ENCODE measurements at places on chromosomes 1 and 21. TPM values are rescaled to one million over a fixed set of nuclear protein-coding genes. Genes with fewer than 3 reads are reported as not detected.

- DNase-seq = peak; percentile 88
Measured at GRCh38 chr1:156129687-156130577, 15.4 kb downstream of the LMNA start.

- DNase-seq = no peak
Measured at GRCh38 chr1:10838541-10838940, 42.1 kb upstream of the CASZ1 start.

Gene PDC
- total RNA-seq = not detected

DNA sequence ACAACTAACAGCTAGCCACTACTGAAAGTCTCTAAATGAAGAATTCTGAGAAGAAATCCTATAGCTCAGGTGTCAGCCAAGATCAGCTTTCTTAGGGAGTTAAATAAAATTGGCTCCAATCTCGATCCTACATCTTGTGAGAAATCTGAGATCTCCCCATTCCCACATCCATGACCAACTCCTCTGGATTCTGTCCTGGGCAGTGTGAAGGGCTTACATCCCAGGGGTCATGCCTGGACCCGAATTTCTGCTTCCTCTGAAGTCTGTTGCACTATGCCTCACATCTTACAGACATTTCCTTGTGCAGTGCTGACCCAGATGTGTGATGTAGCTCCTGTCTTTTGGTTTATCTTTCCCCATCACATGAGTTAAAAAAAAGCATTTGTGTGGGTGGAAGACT, 4.8 kb upstream of the TNN start:
- no peak for DNase-seq

Gene OR2W3
- total RNA-seq = not detected

- no peak for DNase-seq
Measured at GRCh38 chr1:240099748-240100147, 8.1 kb downstream of the FMN2 start.

DNA sequence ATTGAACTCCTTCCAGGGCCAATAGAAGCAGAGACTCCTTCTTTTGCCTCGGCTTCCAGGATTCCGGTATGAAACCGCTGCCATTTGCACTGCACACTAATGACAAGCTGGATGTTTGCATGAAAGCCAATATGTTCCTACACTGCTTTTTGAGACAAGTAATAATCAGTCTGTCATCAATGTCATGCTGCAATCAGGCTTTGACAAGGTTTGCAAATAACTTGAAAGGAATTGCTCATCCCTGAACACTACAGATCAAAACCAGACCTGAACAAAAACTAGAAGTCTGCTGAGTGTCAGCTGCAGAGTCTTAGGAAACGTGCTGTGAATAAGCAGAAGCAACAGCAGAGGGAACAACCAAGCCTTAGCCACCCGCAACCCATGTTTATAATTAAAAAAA, 720.7 kb upstream of the CXADR start:
- no peak for DNase-seq

- DNase-seq = no peak
Measured at GRCh38 chr1:10059342-10059718, 26.6 kb downstream of the UBE4B start.

DNA sequence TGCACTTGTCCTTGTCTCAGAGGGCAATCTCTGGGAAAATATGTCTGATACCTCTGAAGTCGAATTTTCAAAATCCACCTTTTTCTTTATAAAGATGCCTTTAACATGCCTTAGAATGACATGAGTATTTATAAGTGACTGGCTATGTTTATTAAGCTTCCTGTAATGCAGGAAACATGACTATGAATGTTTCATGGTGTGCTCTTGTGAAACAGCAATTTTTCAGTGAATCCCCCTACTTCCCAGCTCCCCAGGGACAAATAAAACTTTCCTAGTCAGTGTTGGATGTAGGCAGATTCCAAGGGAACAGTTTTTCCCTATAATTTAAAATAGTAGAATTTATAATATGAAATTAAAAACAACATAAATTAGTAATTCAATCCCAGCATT, 437.0 kb downstream of the LMO4 start:
- DNase-seq = no peak

Gene S100A3
- total RNA-seq = 1.3 TPM

DNA sequence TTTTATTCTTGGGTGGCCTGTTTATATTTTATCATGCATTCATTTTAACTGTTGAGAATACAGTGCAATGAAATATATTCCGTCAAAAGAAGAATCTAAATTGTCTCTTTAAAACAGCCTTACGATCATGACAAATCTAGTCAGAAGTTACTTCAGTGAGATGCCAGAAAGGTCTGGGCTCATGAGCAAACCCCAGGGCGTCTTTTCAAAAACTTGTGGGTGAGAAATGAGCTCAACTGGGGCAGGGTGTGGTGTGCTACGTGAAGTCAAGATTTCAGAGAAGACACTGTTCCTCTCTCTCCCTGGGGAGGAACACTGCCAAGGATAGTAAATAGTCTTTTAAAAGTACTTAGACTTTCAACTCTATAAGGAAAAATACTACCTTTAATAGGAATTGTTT, 13.4 kb upstream of the UAP1 start:
- DNase-seq = no peak

- DNase-seq = no peak
Measured at GRCh38 chr1:57845041-57845440, 421.2 kb upstream of the DAB1 start.

DNA sequence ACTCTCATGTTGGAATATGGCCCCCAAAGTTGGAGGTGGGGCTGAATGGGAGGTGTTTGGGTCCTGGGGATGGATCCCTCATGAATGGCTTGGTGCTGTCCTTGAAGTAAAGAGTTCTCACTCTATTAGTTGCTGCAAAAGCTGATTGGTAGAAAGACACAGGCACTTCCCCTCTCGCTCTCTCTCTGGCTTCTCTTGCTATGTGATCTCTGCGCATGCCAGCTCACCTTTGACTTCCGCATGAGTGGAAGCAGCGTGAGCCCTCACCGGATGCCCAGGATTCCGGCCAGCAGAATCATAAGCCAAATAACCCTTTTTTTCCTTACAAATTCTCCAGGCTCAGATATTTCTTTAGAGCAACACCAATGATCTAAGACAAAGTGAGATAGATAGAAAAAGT, 20.9 kb upstream of the CCSAP start:
- DNase-seq = no peak

Gene C8B
- not detected for total RNA-seq
